NCI-H1930 (cell line): ENCODE measurements at places on chromosomes 4 and X.
A peak's percentile ranks its signal among the peaks of the same experiment; 100 is the strongest.

- DNase-seq, result peak; percentile 63
Measured at GRCh38 chrX:100409610-100410590, at the start of gene PCDH19. PCDH19 (minus strand) TSS chrX:100410273; CDS start chrX:100408597, 1,676 bp downstream.

DNA sequence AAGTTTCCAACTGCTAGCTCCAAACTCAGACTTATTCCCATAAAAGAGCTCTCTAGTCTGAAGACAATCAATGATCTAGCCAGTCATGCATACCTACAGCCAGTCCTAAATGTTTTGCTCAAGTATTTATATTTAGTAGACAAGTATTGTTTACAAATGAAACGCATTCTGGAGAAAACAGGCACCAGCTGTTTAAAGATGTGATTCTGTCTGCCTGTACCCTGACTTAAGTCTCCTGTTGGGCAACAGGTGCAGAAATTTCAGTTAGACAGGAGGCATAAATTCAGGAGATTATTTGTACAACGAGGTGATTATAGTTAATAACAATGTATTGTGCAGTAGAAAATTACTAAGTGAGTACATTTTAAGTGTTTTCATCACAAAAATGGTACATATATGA, 28.9 kb downstream of the LNX1 start:
- DNase-seq, result peak; percentile 64

GRCh38 chr4:10687526-10687925, 3.0 kb upstream of the CLNK start:
- no peak for DNase-seq

- no peak for DNase-seq
Measured at GRCh38 chr4:2906218-2906617, 57.0 kb downstream of the NOP14 start.

DNA sequence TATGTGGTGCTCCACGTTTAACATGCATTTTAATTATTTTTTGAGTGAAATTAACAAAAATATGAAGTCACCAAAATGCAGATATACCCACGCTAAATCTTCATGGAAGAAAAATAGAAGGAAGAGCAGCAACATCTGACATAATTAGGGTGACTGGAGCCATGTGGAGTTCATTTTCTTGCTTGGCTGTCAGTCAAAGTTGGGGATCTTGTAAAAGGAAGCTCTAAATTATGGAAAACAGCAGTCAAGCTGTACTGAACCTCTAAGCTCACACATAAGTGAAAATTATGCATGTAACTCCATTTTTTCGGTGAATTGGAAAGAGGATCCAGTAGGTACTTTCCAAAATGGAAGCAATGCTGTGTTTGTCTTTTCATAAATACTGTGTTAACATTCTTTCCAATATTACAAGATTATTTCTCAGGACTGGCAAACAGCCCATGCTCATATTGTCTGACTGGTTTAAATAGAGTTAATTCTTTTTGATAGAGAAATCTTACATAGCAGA, 9.7 kb upstream of the PDGFC start:
- no peak for DNase-seq

DNA sequence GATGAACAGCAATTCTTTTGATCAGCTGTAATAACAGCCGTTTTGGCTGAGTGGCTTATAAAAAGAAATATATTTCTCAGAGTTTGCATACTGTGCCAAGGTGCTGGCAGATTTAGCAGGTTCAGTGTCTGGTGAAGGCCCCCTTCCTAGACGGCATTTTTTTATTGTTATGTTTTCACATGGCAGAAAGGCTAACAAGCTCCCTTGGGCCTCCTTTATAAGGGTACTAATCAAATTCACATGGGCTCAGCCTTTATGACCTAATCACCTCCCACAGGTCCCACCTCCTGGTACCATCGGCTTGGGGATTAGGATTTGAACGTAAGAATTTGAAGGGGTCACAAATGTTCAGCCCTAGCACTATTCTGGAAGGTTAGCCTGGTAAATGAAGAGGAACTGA, 431.9 kb downstream of the SPOCK3 start:
- no peak for DNase-seq

- DNase-seq, result no peak
Measured at GRCh38 chr4:153222707-153223426, 18.6 kb downstream of the TRIM2 start.

- no peak for DNase-seq
Measured at GRCh38 chr4:67152976-67153375, 392.3 kb downstream of the CENPC start.

DNA sequence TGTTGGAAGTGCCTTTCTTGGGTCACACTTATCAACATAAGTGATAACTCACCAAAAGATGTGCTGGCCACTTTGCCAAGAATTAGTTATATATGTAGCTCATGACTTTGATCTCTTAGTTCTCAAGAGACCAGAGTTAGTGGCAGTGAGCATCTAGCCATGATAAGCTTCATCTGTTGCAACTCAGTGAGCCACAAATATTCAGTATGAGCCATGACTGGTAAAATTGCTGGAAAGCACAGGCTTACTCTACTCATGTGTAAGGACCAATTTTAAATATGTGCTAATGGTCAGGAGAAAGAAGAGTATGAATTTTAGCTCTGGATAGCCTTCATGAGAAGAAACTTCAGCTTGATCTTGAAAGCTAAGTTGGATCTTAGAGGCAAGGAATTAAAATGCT, 59.4 kb upstream of the TLL1 start:
- no peak for DNase-seq

GRCh38 chr4:94533405-94534223, 81.9 kb downstream of the PDLIM5 start:
- DNase-seq, result no peak

DNA sequence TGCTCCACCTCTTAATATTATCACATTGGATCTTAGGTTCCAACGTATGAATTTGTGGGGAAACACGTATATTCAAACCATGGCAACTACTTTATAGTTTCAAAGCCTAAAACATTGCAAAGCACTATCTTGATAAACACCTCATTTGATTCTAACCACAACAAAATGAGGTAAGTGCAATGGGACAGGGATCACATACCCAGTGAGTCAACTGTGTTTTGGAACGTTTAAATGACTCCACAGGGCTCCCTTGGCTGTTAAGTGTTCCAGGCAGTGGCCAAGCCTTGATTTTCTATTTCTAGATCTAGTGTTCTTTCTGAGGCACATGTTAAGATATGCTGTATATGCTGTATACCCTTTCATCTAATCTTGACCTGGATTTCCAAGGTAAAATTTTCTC, 54.5 kb upstream of the C1QTNF7 start:
- no peak for DNase-seq

- DNase-seq, result no peak
Measured at GRCh38 chr4:71570492-71570891, 213.4 kb downstream of the GC start.

- DNase-seq, result no peak
Measured at GRCh38 chr4:3412257-3413020, 29.3 kb upstream of the HGFAC start.

DNA sequence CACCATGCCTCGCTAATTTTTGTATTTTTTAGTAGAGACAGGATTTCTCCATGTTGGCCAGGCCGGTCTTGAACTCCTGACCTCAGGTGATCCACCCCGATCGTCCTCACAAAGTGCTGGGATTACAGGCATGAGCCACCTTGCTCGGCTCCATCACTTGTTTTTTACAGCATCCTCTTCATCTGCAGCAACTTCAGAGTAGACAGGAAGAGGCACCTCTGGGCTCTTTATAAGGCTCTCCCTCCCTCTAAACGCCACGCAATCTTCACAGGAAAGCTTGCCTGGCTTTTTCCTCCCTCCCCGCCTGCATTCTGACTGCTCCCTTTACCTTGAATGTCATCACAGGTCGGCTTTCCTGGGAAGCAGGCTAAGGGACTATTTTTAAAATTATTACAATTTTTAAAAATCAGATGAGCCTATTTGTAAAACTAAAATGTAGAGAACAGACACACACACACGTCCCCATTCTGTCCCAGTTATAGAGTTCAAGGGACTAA, 111.5 kb upstream of the LDB2 start:
- DNase-seq, result no peak

DNA sequence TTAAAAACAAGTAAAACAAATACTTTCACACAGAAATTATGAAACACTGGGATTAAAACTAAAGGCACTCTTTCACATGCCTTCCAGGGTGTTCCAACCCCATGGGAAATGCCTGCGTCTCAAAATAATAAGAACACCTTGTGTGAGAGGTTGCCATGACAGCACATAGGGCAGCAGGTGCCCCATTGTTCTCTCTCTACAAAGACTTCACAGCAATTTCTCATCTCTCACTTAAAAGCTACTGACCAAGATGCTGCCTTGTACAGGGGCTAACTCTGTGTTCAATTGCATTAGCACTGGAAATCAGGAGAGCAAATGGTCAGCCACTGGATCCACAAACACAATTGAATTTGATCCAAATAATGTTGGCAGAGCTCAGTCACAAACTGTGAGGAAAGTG, 102.5 kb upstream of the GALNTL6 start:
- peak; percentile 0 for DNase-seq

DNA sequence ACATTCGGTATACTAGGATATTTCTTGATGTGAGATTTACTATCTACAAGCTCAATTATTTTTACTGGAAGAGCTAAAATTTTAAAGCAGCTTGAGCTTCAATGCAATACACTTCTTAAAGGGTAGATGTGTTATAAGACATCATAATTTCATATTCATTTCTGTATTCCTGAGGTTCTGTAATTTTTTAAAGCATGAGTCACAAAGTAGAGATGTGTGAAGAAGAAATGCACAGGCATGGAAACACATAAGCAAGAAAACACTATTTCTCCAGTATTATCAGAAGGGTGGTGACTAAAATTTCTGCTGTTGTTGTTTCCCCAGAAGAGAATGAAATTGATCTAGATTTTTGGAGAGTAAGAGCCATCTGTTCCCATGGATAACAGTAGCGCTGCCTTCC, 72.6 kb downstream of the INPP4B start:
- no peak for DNase-seq

- DNase-seq, result peak; percentile 1
Measured at GRCh38 chr4:114132830-114133229, 153.4 kb upstream of the ARSJ start.

DNA sequence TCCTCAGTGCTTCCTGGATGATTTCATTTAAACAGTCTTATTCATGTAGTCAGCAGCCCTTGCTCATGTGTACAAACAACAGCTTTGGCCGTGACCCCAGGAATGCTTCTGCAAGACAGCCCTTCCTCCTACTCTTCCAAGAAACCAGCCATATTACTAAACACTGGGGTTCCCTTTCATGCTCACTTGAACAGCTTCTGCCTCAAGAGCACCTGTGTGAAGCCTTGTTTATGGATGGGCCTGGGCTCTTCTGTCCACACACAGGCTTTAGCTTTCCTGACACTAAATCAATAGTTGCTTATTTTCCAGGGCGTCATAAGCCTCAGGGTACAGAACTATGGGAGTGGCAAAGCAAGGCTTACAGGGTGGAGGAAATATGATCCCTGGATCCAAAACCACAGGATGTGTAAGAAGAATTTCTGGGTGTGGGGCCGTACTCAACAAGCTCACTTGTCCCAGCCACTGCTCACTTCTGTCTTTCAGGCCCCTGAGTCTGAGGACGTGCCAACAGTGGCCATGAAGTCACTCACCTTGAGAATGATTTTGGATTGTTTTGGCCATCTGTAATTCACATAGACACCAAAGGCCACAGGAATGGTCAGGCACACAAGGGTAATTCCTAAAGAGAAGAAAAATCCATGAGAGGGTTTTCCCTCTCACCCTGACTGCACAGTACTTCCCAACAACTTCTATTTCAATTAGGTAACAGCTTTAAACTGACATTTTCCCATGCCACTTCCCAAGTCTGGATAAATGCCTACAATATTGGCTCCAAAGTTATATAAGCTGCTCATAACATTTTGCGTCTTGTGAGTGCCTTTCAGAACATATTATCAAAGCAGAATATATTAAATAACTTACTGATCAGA, 17.7 kb downstream of the SLC10A6 start:
- DNase-seq, result no peak

DNA sequence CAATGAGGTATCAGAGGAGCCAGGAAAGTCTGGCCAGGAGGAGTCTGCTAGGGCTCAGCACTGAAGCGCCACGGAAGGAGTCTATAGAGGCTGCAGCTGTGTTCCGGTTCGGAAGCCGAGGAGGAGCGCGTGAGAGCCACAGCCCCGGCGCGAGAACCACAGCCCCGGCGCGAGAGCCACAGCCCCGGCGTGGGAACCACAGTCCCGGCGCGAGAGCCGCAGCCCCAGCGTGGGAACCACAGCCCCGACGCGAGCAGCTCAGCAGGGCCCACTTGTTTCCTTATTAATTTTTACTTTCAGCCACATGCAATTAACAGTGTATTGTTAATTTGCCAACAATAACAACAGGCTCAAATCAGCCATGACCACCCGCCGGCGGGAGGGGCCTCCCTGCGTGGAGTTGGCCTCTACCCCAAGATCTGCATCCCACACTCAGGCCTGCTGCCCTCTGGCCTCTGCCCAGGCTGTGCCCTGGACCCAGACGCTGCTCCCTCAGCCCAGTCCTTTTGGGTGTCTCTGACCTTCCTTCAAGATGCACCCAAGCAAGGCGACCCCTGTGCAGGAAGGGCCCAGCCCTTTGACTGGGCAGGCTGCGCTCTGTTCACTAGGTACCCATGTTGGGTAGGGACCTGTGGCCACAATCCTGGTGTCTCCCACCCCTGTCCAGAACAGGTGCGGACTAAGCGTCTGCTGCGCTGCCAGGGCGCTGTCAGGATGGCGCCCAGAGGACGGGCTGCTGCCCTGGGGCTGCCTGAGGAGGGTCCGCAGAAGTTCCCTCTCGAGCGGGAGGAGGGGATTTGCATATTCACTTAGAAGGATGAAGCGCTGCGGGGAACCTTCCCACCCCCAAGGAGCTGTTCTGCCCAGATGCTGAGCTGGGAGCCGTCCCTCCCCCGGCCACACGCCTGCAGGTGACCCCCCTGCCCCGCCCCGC, 113.8 kb downstream of the ADRA2C start:
- no peak for DNase-seq

DNA sequence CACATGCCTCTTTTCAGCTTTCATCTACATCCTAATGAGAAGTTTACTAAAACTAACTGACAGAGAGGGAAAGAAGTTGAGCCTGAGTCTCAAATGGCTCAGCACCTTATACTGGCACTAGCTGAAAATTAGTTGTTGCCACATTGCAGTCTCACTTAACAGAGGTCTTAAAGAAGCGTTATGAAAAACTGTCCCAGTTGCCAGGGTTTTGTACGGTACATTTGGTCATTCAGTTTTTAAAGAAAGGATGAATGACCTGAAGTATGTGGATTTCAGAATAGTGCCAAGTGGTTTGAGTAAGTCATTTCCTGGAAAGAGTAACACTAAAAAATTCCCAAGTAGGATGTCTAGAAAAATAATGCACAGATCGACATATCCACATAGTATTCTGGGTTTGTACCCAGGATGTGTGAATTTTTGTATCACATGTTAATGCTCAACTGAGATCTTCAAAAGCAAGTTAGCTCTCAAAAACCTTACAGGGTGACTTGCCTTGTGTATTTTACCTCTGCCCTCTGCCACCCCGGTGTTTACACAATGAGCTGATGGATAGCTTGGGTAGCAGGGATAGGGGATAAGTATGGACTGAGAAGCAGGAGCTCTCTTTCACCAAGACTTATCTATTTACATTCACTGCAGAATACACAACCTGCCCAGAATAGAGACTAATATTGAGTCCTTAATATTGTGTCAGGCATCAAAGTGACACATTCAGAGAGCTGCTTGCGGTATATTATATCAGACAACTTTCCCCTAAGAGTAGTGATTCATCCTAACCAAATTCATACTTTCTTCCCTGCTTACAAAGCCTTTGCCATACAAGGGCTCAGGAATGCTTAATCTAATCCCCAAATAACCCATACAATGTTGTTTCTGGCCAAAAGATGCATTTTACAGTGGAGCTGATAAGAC, 1075.7 kb upstream of the PABPC4L start:
- DNase-seq, result no peak

- no peak for DNase-seq
Measured at GRCh38 chr4:146333187-146333894, 119.0 kb downstream of the REELD1 start.
